Neural cell (in vitro differentiated cells): ENCODE measurements at places on chromosomes 1 and 21. TPM values are rescaled to one million over a fixed set of nuclear protein-coding genes. Genes with fewer than 3 reads are reported as not detected.

Gene HPCA
- 1.9 TPM in 1 of 2 replicates, not detected in the other for polyA plus RNA-seq

Gene IFI44
- polyA plus RNA-seq = not detected in 2 replicates

Gene CZIB
- 103 and 104 TPM in 2 replicates for polyA plus RNA-seq

Gene NUDT17
- 4.5 and 5.4 TPM in 2 replicates for polyA plus RNA-seq

Gene TNFRSF1B
- polyA plus RNA-seq = 0.24 TPM in 1 of 2 replicates, not detected in the other

Gene NTNG1
- polyA plus RNA-seq = 0.40 TPM in 1 of 2 replicates, not detected in the other
